ENCODE measurements at places on chromosomes 6 and 20.

DNA sequence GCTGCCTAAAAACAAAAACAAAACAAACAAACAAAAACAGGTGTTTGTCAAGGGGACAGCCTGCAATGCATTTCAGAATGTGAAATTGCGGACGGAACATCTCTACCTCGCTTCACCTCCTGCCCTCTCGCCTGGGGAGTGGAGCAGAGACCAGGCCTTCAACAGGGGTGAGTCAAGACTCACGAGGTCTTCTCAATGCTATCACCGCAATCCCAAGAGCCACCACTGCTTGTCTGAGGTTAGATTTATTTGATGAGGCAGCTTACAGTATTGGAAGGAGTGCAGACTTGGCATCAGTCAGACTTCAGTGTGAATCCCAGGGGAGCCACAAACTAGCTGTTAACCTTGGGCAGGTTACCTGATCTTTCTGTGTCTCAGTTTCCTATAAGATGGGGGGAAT is 7.7 kb downstream of the GABRR1 start:
- no peak for DNase-seq

DNA sequence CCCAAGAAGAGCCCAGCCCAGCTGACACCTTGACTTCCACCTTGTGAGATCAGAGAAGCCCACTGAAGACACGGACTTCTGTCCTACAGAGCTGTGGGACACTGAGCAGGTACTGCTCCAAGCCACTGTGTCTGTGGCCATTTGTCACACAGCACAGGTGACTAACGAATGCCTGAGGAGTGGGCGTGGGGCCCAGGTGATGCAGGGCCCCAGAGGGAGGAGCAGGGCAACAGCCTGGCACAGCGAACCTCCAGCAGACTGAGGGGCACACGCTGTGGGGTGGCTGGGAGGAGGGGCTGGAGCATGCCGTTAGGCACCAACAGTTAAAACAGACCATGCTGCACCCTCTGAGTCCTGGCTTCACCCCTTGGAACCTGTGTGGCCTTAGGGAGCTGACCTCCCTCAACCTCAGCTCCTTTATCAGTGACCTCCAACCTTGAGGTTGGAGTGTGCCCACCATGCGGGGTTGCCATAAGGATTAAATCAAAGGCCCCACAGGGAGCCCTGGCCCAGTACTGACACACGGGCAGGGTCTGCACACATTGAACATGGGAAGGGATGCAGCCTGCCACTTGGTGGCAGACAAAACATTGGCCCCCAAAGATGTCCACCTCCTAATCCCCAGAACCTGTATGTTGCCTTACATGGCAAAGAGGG is 119.9 kb upstream of the CST7 start:
- DNase-seq: no peak

GRCh38 chr6:44006123-44006871 is 121.0 kb downstream of the MRPL14 start:
- no peak for DNase-seq

GRCh38 chr6:97401533-97401932 is 118.5 kb upstream of the MMS22L start:
- DNase-seq: no peak
